ENCODE measurements at places on chromosomes 3 and 15.

- DNase-seq, result no peak
Measured at GRCh38 chr3:143016321-143016972, 15.1 kb downstream of the U2SURP start.

GRCh38 chr15:100096700-100097099 is 245.1 kb downstream of the ADAMTS17 start:
- no peak for DNase-seq

DNA sequence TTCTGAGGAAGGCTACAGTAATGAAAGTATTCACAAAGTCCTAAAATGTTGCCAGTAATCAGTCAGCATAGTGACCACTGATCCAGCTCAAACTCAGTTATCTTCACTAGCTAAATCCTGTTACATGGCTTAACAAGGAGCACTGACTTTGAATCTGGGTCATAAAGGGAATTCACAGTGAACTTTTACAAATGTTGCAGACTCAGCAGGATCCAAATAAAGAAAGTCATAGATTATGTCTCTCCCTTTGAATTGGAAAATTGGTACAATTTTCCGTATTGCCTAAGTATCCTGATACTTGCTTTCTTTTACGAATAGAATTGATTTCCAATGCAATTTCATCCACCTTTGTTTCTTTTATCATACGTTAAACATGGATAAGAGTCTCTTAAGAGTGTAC is 431.5 kb upstream of the CNTN6 start:
- no peak for DNase-seq

- no peak for DNase-seq
Measured at GRCh38 chr15:92157666-92158298, 235.9 kb upstream of the ST8SIA2 start.

DNA sequence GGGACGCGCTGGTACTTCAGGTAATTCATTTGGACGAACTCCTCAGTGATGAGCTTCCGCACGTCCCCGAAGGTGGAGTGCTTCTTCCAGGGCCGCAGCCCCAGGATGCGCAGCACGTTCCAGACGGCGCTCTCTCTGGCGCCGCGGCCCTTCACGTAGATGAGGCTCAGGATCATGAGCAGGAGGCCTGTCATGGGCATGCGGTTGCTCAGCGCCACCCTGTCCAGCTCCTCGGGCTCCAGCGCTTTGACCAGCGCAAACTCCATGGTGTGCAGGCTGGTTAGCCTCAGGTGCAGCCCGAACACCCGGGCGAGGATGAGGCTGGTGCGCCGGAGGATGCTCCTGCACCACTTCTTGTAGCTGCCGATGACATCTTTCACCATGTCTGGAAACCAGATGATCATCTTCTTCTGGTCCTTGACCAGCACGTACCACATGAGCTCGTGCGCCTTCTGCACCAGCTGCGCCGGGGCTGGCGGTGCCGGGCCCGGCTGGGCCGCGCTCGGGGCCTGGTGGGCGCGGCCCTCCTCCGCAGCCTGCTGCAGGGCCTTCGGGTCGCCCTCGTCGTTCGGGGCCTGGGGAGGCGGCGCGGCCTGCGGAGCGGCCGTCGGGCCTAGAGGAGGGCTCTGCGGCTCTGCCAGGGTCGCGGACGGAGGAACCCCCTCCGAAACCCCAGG is 501 bp downstream of the NDN start:
- DNase-seq, result no peak

DNA sequence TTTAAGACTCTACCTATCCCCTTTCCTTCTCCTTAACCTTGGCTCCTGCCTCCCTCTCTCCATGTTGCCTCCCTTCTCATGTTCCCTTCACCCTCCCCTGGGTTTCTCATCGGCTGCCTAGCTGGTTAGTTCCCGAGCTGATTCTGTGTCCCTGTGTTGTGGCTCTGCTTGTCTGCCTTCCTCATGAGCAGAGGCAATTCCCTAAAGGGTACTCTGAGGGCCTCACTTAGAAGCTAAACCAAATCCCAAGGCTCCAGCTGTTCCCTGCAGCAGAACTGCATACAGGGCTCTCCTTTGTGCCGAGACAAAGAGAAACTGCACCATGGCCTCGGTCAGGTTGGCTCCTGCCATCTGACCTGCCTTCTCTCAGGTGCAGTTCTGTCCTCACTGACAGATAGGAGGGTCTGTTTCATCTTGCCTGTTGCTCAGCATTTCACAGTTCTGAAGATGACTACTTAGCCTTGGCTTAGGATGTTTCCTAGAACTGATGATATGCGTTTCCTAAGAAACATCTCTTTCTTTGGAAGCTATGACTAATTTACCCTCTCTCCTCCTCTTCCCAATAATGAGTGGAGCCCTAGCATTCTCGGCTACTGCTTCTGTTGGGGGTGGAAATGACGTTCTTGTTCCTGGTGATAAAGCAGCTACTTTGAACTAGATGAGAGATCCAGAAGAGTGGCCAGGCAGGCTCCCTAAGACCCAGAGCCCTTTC is 27.1 kb downstream of the DUOX1 start:
- no peak for DNase-seq
